SJCRH30 (cell line): ENCODE measurements at places on chromosomes 13 and 19.

- no peaks in the 10 kb centered on the region for H3K27me3 ChIP-seq
- no peaks in the 10 kb centered on the region for H3K36me3 ChIP-seq
- no peak overlapping the region for H3K27ac ChIP-seq
- no peak overlapping the region for H3K4me3 ChIP-seq
- H3K4me1 ChIP-seq, result no peaks in the 10 kb centered on the region
These were observed 144.8 kb downstream of the UFM1 start for GRCh38 chr13:38494445-38494844.

GRCh38 chr13:79346300-79346914 is 59.6 kb downstream of the RBM26 start:
- peaks cover 84% of the 10 kb centered on the region for H3K36me3 ChIP-seq
- H3K4me3 ChIP-seq, result no peak overlapping the region
- no peaks in the 10 kb centered on the region for H3K4me1 ChIP-seq
- H3K27ac ChIP-seq, result no peak overlapping the region
- no peaks in the 10 kb centered on the region for H3K27me3 ChIP-seq
- no peak for DNase-seq

GRCh38 chr19:591099-591958 is 1.6 kb downstream of the HCN2 start:
- no peaks in the 10 kb centered on the region for H3K36me3 ChIP-seq
- 0 out of 2 replicates have a peak, but pooled peaks cover 3% of the 10 kb centered on the region for H3K27me3 ChIP-seq
- H3K4me3 ChIP-seq, result no peak overlapping the region
- no peak for DNase-seq
- peaks cover 18% of the 10 kb centered on the region for H3K4me1 ChIP-seq

DNA sequence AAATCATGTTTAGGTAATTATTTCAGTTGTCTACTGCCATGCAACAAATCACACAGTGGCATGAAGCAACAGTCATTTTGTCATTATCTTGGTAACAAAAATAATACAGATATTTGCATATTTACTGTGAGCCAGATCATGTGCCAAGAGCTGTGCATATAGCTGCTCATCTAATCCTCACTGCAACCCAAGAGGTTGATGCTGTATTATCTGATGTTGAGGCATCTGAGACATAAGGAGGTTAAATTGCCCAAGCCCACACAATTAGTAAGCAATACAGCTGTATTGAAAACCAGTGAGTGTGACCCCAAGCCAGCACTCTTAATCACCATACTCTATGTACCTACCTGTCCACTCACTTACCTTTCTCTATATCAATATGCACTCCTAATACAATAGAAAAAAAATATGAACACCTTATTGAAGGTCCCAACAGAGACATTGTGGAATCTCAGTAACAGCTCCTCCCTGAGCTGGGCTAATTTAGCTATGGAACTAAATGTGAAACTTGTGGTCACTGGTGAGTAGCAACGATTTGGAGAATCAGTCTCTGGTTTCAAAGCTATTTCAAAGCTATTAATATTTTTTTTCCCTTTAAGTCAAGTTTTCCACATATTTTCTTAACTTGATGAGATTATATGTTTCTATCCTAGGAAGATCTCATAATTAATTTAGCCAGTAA is 185.2 kb downstream of the KLF12 start:
- no peaks in the 10 kb centered on the region for H3K27me3 ChIP-seq
- no peak for DNase-seq
- H3K4me1 ChIP-seq, result peaks cover 10% of the 10 kb centered on the region
- H3K36me3 ChIP-seq, result no peaks in the 10 kb centered on the region
- no peak overlapping the region for H3K27ac ChIP-seq

- H3K4me3 ChIP-seq, result no peak overlapping the region
- H3K4me1 ChIP-seq, result no peaks in the 10 kb centered on the region; the same call in 1 of the 2 replicates
- no peak overlapping the region for H3K27ac ChIP-seq
- DNase-seq, result no peak
- no peaks in the 10 kb centered on the region for H3K27me3 ChIP-seq
- H3K36me3 ChIP-seq, result no peaks in the 10 kb centered on the region
These were observed 117.7 kb downstream of the TBC1D4 start for GRCh38 chr13:75364131-75364713.

DNA sequence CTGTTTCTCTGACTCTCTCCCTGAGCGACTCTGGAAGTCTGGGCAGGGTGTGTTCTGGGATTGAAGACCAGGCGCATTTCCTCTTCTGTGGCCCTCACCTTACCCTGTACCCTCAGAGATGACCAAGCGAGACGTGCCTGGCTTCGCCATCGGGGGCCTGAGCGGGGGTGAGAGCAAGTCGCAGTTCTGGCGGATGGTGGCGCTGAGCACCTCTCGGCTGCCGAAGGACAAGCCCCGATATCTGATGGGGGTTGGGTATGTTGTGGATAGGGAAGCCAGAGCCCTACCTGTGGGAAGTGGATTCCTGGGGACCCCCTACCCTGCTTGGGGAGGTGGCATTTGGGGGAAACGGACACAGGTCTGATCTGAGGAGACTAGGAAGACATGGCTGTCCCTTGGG is 5.8 kb upstream of the DNM2 start:
- H3K27me3 ChIP-seq, result no peaks in the 10 kb centered on the region
- H3K4me1 ChIP-seq, result no peaks in the 10 kb centered on the region
- DNase-seq, result no peak
- no peak overlapping the region for H3K4me3 ChIP-seq

GRCh38 chr13:27306364-27306763 is 35.7 kb downstream of the RASL11A start:
- H3K36me3 ChIP-seq, result no peaks in the 10 kb centered on the region
- DNase-seq, result no peak
- H3K4me1 ChIP-seq, result no peaks in the 10 kb centered on the region
- peaks cover 18% of the 10 kb centered on the region for H3K27me3 ChIP-seq

- H3K36me3 ChIP-seq, result no peaks in the 10 kb centered on the region
- H3K4me1 ChIP-seq, result peaks cover 11% of the 10 kb centered on the region
- peak overlapping the region; percentile 49 for H3K27ac ChIP-seq
- H3K27me3 ChIP-seq, result no peaks in the 10 kb centered on the region
These were observed 331.1 kb upstream of the KLF12 start for GRCh38 chr13:74465271-74465670.

- H3K27ac ChIP-seq, result no peak overlapping the region
- H3K27me3 ChIP-seq, result no peaks in the 10 kb centered on the region
- H3K4me1 ChIP-seq, result peaks cover 17% of the 10 kb centered on the region
- DNase-seq, result no peak
These were observed 133.0 kb upstream of the FRY start for GRCh38 chr13:31898378-31899071.

GRCh38 chr19:15025217-15025616 is 24.1 kb upstream of the CASP14 start:
- no peaks in the 10 kb centered on the region for H3K4me1 ChIP-seq
- no peaks in the 10 kb centered on the region for H3K36me3 ChIP-seq
- DNase-seq, result no peak

DNA sequence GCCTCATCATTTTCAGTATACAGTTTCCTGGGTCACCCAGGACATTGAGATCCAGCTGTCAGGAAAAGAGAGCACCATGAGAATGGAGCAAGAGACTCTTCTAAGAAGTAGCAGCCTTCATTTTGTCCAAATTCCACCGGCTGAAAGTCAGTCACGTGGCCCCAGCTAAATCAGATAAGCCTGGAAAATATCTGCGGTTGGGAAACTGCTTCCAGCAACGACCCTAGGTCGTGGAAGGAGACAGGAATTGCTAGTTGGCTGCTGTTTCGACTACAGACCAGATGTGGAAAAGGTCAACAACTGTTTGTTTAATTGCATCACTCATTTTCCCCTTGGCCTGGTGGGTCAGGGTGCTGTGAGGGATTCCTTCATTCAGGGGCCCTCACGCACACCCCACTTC is 107.0 kb downstream of the ZNF536 start:
- no peaks in the 10 kb centered on the region for H3K27me3 ChIP-seq
- no peaks in the 10 kb centered on the region for H3K36me3 ChIP-seq
- peaks cover 16% of the 10 kb centered on the region for H3K4me1 ChIP-seq
- peak overlapping the region; percentile 34 for H3K27ac ChIP-seq
- peak; percentile 69 for DNase-seq

DNA sequence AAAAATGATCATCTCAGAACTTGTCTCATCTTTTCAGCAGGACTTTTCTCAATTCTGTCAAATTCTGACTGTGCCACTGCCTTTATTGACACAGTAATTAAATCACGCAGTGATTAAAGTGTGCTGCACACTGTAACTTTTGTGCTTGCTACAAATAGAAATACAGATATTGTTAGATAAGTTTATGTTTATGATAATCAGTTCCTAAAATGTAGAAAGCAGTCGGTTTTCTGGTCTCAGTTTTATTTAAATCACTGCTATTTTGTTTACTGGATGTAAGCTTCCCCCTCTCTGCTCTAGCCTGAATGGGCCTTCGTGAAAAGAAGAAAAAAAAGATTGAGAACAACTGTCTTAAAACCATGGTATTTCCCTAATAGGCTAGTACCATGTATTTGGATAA is 258.8 kb upstream of the STARD13 start:
- DNase-seq, result no peak
- H3K27ac ChIP-seq, result no peak overlapping the region
- H3K36me3 ChIP-seq, result no peaks in the 10 kb centered on the region
- H3K27me3 ChIP-seq, result no peaks in the 10 kb centered on the region

- no peaks in the 10 kb centered on the region for H3K36me3 ChIP-seq
- DNase-seq, result peak; percentile 35
- H3K4me1 ChIP-seq, result no peaks in the 10 kb centered on the region
- H3K27me3 ChIP-seq, result no peaks in the 10 kb centered on the region
- H3K4me3 ChIP-seq, result peak overlapping the region; percentile 38
These were observed 63.4 kb downstream of the EFNB2 start for GRCh38 chr13:106471957-106472543.

DNA sequence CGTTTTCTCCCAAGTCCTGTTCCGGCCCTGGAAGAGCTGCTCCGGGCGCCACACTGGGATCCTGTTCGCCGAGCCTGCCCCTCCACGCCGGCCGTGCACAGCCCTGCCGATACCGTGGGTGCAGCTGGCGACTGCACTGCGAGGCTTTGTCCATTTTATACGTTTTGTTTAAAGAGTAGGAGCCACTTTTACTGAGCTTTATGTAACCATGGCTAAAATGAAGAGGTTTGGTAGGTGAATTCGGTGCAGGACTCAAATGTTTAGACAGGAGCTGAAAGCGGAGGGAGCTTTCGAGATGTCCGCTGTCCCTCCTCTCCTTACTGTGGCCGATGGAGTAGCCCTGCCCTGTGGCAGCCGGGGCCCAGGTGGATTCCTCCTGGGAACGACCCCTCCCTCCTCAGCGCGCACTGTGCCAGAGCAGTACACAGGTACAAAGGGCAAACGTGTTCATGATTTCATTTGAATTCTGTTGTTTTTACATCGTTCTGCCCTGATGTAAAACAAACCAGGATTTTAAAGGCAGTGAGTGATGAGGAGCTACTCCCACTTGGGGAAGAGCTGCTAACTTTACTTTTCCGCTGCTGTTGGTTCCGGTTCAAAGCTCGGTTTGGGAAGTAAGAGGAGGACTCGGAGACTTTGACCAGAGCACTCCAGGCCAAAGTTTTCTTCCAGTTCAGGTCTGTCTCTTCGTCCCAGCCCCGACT is 1.7 kb downstream of the COL4A2 start:
- H3K27ac ChIP-seq, result peak overlapping the region; percentile 94
- DNase-seq, result no peak
- H3K27me3 ChIP-seq, result no peaks in the 10 kb centered on the region
- peak overlapping the region; percentile 93 for H3K4me3 ChIP-seq

DNA sequence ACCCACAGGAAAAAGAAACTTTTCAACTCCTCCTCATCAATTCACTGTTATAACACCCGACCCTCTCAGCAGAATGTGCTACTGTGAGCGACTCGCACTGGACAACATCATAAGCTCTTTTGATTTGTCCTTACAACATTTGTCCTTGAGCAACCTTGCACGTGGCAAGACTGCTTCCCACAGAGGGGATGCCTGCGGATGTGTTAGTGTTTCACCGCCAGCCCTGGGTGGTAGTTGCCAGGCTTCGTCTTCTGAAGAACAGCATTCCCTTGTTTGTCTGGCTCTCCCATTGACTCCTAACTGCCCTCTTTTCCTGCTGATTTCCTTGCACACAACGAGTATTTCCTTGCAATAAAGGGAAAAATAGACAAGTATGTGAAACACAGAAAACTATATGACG is 111.4 kb upstream of the SLC7A1 start:
- no peaks in the 10 kb centered on the region for H3K27me3 ChIP-seq
- no peaks in the 10 kb centered on the region for H3K36me3 ChIP-seq
- no peak overlapping the region for H3K27ac ChIP-seq

GRCh38 chr19:48170817-48171347 is 402 bp downstream of the ZSWIM9 start:
- H3K27me3 ChIP-seq, result no peaks in the 10 kb centered on the region
- peak; percentile 25 for DNase-seq
- peak overlapping the region; percentile 97 for H3K4me3 ChIP-seq
- H3K36me3 ChIP-seq, result peaks cover 10% of the 10 kb centered on the region; the same call in 1 of the 2 replicates
- no peaks in the 10 kb centered on the region for H3K4me1 ChIP-seq

DNA sequence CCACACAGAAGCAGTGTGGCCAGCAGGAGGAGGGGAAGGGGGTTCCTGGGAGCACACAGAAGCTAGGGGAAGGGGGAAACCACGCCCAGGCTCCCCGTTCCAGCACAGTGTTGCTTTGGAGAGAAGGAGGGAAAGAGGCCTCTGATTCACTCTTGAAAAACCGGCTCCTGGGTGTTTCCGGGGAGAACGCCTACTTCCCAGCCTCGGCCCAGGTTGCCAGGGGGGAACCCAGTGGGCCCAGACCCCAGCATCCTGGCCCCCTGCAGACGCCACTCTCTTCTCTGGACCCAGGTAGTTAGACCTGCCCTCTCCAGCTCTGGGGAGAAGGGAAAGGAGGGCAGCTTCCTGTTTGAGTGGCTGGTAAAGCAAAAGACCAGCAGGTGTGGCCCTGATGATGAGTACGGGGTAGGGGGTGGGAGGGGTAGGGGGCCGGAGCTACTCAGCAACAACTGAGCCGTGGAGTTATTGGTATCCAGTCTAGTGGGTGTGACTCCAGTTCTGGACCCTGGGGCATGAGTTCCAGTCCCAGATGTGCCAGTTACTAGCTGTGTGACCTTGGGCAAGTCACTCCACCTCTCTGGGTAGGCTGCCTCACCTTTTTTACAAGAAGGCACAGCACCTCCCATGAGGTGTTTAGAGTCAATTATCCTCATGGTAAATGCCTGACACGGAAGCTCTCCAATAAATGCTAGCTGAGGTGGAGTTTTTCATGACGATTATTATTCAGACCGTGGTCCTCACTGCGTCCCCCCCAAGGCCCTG is 836 bp downstream of the GIPC1 start:
- no peaks in the 10 kb centered on the region for H3K27me3 ChIP-seq
- H3K27ac ChIP-seq, result no peak overlapping the region
- DNase-seq, result no peak
- H3K36me3 ChIP-seq, result peaks cover 5% of the 10 kb centered on the region
- H3K4me1 ChIP-seq, result no peaks in the 10 kb centered on the region

DNA sequence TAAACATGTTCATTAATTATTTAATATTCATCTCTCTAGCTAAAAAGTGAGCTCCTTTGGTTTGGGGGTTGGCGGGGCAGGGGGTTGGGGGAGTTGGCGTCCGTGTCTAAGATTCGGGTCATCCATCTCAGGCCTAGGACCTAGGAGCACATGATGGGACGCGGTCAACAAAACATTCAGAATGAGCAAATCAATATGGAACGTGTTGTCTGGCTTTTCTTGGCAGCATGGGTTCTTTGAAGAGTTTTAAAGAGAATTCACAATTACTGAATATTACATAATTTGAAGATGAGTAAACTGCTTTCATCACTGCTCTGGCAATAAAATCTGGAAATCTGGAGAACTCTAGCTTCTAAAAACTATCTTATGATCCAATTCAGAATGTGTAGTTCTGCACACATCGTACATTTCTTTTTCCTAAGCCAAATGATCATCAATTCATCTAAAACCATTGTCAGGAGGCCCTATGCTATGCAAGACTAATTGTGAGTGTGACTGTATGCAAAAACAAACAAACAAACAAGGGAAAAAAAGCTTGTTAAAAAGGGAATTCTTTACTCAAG is 5.4 kb upstream of the ARGLU1 start:
- H3K27me3 ChIP-seq, result no peaks in the 10 kb centered on the region
- 0 out of 2 replicates have a peak, but pooled peaks cover 4% of the 10 kb centered on the region for H3K4me1 ChIP-seq
- DNase-seq, result no peak
- H3K4me3 ChIP-seq, result no peak overlapping the region
